ENCODE measurements at places on chromosomes 3 and 15.

DNA sequence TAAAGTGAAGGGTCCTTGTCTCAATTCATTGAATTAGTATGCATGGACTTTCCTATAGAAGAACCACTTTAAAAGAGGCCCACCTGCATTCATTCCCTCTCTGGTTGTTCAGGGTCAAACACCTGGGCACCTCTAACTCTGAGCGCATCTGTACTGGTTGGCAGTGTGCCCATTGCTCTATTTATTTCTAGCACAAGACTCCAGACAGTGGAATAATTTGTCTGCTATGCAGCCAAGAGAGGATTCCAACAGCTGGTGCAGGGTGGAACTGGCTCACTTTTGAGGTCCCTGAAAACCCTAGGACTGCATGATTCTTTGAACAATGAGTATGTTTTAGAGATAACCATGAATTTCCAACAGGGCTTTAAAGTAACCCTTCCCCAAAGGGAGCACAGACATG lies 57.9 kb downstream of the CCDC33 start:
- no peak for DNase-seq

DNA sequence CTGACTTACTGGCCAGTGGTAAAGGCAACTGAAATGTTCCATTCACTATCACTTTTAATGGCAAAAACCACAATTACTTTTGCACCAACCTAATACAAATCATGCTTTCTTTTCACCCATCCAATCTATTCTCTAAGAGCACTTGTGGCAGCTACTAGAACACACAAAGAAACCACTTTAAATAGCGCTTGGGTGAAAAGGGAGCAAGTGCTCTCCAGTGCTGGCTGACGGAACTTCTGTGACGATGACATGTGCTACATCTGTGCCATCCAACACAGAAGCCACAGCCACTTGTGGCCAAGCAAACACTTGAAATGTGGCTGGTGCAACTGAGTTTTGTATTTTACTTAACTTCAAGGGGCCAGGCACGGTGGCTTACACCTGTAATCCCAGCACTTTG lies 18.9 kb downstream of the SH3BP5 start:
- DNase-seq: no peak

- DNase-seq: no peak
Observed at GRCh38 chr3:107545680-107546120, 22.9 kb downstream of the BBX start.

GRCh38 chr3:47194994-47195393 lies 31.1 kb upstream of the SETD2 start:
- no peak for DNase-seq

- DNase-seq: no peak
Observed at GRCh38 chr15:58222679-58223078, 84.5 kb downstream of the AQP9 start.

DNA sequence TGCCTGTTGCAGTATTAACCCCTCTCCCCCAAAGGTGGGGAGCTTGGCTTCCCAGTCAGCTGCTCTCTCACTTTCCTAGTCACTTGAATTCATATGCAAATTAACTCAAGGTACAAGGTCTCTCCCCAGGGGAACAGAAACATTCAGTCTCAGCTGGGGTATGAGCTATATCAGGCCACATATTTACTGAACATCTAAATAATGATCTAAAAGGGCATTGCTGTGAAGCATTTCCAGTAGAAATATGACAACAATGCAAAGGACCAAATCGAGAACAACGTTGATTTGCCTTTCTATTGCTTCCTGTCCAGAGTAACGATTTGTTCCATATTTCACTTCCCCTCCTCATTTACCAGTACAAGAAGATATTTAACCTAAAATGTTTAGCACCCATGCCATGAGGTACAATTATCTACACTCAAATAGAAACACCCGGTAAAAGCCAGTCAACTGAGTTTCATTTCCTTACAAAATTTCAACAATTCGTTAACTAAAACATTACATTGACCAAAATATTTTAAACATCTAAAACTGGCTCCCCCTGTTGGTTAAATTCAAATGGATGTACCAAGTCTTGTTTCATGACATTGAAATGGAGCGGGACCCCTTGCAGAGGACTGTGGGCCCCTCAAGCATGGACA lies 36.5 kb upstream of the KLHL6 start:
- peak; percentile 18 for DNase-seq

DNA sequence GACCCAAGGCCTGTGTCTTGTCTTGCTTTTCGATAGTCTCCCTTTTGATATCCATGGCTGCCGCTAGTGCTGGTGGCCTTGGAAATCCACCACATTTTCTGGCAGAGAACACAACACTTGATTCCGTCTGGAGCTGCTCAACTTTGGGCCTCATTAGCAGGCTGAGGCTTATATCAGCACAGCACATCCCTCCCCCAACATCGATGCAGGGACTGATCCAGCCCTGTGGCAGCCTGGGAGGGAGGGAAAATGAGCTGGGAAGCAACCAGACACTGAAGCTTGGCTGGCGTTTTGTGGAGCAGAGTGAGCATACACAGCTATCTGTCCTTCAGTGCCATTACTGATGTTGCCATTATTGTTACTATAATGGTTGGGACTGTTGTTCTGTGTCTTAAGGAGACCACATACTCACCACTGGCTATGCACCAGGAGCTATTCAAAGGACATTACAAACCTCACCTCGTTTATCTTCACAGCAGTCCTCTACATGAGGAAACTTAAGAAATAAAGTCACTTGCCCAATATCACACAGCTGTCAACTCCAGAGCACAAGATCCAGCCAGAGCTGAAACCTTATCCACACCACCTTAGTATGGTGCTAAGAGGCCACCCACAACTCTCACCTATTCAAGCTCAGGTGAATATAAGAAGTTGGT lies 102.9 kb downstream of the SUCLG2 start:
- DNase-seq: no peak

DNA sequence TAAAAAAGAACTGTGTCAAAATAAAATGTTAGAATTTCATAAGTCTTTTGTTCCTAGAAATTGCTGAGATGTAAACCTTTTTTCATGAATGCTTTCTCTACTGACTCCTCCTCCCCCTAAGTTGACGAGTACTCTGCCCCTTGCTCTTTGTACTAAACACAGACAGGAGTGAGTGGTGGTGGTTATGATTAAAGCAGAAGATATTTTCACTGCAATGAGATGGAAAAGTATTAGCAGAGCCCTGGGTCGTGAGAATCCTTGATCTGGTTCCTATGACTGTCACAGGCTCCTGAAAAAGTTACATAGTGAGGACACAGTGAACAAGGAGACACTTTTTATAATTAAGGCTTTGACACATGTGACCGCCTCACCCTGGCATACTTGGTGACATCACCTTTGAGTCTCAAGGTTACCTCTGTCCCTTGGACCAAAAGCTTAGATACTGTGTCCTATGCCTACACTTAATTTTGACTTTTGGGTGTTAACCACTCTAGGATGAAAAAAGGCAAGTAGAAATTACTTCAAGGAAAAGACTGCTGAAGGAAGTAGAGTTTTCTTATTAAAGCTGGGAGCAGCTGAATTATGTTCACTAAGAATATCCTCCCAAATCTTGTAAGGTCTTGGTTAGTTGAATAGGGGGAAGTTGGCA lies 130.4 kb upstream of the LYSMD4 start:
- DNase-seq: peak; percentile 2

- DNase-seq: peak; percentile 72
Observed at GRCh38 chr15:74208901-74209559, 6.4 kb upstream of the STRA6 start.

Data from ELR (cell line).